ENCODE measurements at places on chromosomes 2 and 18.

GRCh38 chr18:11960743-11961380 is 20.4 kb upstream of the IMPA2 start:
- DNase-seq = no peak

DNA sequence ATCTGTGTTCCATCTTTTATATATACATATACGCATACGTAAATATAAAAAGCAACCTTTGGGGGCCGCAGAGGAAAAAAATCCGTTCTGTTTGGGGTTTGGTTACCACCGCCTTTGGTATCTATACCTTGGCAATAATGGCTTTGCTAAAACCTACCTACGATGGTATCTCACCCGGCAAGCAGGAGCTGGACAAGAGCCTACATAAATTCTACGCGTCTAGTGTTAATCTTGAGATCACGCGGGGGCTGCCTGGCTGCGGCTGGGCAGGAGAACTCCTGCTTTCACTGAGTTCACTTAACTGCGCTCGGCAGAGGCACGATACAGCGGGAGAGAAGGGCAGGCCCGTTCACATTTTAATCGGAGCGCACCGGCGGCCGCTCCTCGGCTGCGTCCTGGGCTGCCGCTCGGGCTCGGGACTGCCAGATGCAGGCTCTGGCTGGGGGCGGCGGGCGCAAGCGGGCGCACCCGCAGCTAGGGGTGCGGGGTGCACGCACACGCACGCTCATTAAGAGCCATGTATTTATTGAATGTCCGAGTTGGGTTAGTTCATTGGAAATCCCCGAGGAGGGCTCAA is 1.7 kb upstream of the POU3F3 start:
- DNase-seq = no peak

- no peak for DNase-seq
Observed at GRCh38 chr2:5951471-5951870, 259.3 kb downstream of the SOX11 start.

GRCh38 chr18:47163241-47163640 is 12.9 kb downstream of the IER3IP1 start:
- DNase-seq = no peak

GRCh38 chr2:182980115-182980514 is 58.1 kb downstream of the NCKAP1 start:
- DNase-seq = no peak

GRCh38 chr2:232139171-232139594 is 177.7 kb downstream of the DIS3L2 start:
- DNase-seq = no peak

GRCh38 chr18:80143881-80144280 is 34.8 kb downstream of the ADNP2 start:
- no peak for DNase-seq

DNA sequence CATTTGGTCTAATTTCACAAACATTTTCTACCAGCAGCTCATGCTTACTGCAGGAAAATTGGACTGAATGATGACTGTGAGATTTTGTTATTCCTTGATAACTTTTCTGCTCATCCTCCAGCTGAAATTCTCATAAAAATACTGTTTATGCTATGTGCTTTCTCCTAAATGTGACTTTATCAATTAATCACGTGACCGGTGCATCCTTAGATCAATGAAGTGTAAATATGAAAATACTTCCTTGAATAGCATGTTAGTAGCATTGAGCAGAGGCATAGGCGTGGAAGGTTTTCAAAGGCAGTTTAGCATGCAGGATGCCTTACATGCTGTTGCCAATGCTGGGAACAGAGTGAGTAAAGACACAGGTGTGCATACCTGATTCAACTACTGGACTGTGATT is 1002.5 kb downstream of the CBLN2 start:
- no peak for DNase-seq

DNA sequence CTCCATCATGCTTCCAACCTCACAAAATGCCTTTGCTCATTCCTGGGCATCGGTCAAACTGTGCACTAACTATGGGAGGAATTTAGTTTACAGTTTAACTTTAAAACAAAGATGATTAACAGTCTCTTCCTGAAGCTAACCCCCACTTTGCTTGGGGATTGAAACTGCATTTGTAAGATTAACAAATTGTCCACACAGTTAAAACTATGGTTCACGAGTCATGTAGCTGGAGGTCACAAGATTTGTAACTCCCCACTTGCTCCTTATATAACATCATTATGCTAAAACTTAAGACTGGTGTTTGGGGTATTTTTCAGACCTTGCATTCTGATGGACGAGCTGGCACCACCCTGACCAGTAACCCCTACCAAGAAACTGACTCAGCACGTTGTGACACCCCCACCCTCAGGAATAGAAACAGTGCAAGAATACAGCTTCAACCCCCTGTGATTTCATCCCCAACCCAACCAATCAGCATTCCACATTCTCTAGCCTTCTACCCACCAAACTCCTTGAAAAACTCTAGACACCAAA is 252.3 kb downstream of the MBD5 start:
- DNase-seq = no peak

GRCh38 chr18:60247103-60247502 is 125.5 kb downstream of the MC4R start:
- DNase-seq = no peak

DNA sequence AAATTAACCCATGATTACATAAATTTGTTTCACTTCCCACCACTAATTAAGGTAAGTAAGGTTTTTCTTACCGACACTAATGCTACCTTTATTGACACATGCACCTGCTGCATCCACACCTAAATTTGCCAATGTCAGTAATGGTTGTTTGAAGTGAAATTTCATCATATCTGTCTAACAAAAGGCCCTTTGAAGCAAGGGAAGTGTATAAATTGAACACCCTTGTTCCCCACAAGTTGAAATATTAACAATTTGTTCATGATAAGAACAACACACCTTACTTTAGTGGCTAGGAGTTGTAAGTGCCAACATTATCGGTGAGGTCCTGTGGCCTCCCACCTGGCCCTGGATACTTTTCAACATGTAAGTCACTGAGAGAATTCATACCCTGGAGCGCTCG is 116.3 kb upstream of the CDCA7 start:
- DNase-seq = no peak

All from stimulated activated CD8-positive, alpha-beta memory T cell treated with anti-CD3 and anti-CD28 coated beads, Interleukin-7, amount 100 ng/mL, for 48 hours (primary cell).